Stimulated activated CD4-positive, alpha-beta T cell treated with anti-CD3 and anti-CD28 coated beads, TNF-alpha, amount 100 ng/mL, for 48 hours (primary cell): ENCODE measurements at places on chromosomes 5 and 9.

DNA sequence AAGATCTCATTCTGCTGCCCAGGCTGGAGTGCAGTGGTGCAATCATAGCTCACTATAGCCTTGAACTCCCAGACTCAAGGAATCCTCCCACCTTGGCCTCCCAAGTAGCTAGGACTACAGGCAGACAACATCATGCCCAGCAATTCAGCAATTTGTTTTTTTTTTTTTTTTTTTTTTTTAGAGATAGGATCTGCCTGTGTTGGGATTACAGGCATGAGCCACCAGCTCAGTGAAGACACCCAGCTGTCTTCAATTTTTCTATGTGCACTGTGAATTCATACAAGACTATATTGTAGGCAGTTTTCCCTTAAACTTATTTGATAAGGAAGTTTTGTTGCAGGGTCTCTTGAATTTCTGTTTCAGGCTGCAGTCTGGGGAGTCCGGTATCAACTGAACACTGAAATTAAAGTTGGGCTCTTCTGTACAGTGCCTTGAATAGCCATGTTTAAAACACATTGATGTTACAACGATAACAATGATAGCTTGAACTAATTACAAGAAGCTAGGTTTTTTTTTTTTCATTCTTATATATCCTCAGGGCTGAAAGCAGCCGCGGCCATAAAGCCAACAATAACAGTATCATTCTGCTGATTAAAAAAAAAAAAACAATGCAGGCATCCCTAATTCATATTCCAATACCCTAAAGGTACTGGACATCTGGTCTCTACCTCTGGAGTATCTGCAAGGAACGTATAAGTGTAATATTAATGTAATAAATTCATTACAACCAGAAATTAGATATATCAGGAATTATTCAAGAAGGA, 63.5 kb downstream of the MPDZ start:
- DNase-seq = no peak

DNA sequence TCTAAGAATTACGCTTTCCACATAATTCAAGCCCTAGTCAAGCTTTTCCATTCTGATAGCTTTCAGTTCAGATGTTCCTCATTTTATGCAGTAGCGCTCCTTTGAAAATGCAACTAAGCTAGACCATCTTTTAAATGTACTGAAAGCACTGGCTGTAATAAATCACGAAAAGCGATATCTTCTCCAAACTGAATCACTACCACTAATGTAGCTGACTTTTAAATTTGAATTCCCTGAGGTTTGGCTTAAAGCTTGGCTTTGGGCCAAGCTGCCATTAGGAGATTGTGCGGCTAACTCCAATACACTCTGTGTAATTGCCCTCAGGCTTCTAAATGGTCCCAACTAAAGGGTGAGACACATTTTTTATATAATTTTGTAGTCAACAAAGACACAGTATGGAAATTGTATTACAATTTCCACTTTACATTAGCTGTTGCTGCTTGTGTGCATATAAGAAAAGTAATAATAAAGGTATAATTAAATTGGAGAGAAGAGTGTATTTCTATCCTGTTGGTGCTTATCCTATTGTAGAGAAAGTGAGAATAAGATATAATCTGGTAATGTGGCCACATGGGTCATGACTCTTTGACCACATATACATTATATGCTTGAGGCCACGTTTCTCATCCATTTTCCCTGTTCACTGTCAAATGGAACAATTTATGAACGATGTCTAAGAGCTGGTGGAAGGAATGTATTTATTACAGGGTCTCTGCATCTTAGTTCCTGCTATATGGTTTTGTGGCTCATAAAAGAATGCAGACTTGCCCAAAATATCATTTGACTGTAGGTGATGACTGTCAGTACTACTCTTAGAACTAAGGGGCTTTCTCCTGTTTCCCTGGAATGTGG, 118.7 kb upstream of the TAF11L2 start:
- no peak for DNase-seq

- no peak for DNase-seq
Observed at GRCh38 chr5:54313311-54314270, 3.2 kb upstream of the ARL15 start.

GRCh38 chr5:74182603-74183002, 457.9 kb downstream of the ENC1 start:
- no peak for DNase-seq

DNA sequence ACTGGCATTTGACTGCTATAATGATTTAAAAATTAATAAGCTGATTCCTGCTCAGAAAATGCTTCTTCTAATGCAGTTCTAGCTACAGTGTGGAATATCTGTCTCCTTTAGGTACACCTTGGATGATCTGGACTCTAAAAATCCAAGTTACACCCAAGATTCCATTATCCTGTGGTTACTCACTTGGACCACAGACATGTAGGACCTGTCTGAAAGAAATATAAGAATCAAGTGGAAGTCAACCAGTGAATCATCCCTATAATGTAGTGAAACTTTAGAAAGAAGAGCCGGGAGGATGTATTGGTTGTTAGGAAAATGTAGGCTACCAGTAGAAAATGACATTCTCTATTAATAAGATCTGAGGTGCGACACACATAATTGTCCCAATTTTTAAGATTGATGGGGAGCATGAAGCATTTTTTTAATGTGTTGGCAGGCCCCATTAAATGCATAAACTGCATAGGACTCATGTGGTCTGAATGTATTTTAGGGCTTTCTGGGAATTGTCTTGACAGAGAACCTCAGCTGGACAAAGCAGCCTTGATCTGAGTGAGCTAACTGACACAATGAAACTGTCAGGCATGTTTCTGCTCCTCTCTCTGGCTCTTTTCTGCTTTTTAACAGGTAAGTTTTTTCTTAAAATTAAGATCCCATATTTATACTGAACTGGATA, at the start of gene SPINK6:
SPINK6 (plus strand) TSS at position 512 of the 673 bp plus-strand sequence; CDS start at position 567, 55 bp downstream.
- no peak for DNase-seq
